Epithelial cell of alveolus of lung (primary cell): ENCODE measurements at places on chromosomes 6 and 20. TPM values are rescaled to one million over a fixed set of nuclear protein-coding genes. Genes with fewer than 3 reads are reported as not detected.

Gene STX11
- 0.40 and 2.6 TPM in 2 replicates for total RNA-seq

Gene NRN1
- 0.13 TPM in 1 of 2 replicates, not detected in the other for total RNA-seq

Gene PPP1R14C
- 1.8 TPM in 1 of 2 replicates, not detected in the other for total RNA-seq

Gene RRBP1
- 146 and 150 TPM in 2 replicates for total RNA-seq

Gene PDCD2
- 58.2 and 71.1 TPM in 2 replicates for total RNA-seq

Gene KHDC1L
- not detected in 2 replicates for total RNA-seq

Gene CGA
- not detected in 2 replicates for total RNA-seq

Gene NCR2
- not detected in 2 replicates for total RNA-seq

Gene XKR7
- not detected in 2 replicates for total RNA-seq

Gene SLC26A8
- total RNA-seq, result not detected in 2 replicates

Gene INSM1
- not detected in 2 replicates for total RNA-seq

Gene GPR6
- not detected in 2 replicates for total RNA-seq

Gene SIRPB2
- total RNA-seq, result not detected in 2 replicates
